ENCODE measurements at places on chromosomes 3 and 15.

DNA sequence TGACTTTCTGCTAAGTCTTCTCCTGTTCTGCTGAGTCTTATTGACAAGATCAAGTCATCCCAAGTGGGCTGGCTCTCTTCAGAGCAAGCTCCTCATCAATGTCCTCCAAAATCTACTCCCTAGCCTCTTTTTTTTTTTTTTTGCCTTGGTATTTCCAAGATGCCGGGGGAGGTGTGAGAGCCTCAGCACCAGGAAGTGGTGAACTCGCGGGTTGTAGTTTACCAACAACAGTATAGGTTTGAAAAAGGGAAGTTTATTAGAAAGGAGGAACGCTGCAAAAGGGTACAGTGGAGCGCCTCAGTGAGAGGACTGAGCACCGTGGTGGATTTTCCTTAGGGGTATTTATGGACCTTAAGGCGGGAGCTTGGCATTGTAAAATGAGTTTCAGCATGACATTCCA lies 94.3 kb upstream of the SGO1 start:
- DNase-seq: no peak

GRCh38 chr3:148309390-148310035 lies 388.2 kb upstream of the AGTR1 start:
- DNase-seq: no peak

- DNase-seq: no peak
Observed at GRCh38 chr3:65836047-65836446, 202.7 kb downstream of the MAGI1 start.

DNA sequence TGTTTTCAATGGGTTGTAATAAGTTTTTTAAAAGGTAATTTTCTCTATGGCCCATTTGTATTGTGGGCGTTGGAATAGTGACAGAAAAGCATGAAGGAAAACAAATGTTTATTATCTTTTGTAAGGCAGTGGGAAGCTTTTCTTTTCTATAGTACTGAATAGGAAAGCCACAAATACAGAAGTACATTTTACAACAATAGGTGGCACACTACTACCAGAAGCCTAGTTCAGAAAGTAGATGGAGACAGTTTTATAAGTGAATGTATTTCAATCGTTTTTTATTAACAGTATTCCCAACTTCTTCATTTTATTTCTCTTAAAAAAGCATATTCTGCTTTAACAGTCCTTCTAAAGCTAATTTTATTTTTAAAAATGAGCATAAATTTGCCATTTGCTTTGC lies 296.7 kb downstream of the PTPRG start:
- no peak for DNase-seq

DNA sequence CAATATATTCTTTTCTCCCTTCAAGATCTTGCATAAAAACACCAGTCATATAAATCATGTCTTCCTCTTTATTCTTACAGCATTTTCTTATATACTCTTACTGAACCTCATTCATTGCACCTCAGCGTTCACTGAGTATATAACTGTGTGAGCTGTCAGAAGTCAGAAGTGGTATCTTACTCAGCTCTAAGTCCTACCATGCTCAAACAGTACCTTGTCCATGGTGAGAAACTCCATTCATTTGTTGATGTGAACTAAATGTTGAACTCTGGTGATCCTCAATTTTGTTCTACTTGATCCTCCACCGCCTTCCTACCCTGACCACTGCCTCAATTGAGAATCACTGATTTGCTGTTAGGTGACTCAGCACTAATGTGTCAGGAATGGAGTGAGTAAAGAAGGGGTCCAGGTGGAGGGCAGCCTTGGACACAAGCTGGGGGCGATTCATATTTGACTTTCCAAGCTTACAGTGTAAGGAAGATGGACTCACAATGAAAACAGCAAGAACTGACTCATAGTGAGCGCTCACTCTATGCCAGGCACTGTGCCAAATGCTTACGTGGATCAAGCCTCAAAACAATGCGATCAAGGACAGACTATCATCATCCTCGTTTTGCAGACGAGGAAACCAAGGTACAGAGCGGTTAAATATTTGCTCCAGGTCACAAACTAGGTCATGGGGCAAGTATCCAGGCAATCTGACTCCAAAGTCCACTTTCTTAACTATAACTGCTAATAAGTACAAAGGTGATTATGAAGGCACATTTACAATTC lies 13.5 kb upstream of the ZFYVE19 start:
- no peak for DNase-seq

DNA sequence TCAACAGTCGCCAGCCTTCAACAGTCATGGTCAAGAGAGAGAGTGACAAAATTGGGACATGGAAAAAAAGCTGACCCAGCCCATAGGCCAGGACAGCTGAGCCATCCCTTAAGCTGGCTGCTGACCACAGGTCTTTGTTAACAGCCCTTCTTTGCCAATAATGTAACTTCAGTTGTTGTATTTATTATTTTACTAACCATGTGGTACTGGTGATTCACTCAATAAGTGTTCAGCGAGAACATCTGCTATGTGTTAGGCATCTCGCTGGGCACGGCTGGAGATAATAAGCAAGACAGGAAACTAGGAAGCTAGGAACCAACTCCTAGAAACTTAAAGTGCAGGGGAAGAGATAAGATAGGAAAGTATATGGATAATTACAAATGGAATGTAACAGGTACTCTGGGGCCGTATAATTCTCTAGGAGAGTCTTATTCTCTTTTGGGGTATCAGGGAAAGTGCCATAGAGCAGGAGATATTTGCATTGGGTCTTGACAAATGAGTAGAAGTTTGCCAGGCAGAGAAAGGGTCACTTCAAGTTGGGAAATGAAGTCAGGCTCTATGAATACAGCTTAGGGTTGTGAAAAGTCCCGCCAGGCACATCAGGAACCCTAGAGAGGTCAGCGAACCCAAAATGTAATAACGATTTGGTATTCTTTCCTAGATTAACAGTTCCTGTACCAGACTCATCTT lies 84.0 kb upstream of the TRA2B start:
- no peak for DNase-seq

GRCh38 chr3:113771993-113772392 lies 25.2 kb downstream of the ATP6V1A start:
- no peak for DNase-seq

- DNase-seq: no peak
Observed at GRCh38 chr3:169929830-169930519, 18.6 kb downstream of the SAMD7 start.

GRCh38 chr3:59316688-59317275 lies 267.0 kb upstream of the CFAP20DC start:
- peak; percentile 13 for DNase-seq

- DNase-seq: no peak
Observed at GRCh38 chr3:122067214-122067550, 12.0 kb downstream of the CD86 start.

DNA sequence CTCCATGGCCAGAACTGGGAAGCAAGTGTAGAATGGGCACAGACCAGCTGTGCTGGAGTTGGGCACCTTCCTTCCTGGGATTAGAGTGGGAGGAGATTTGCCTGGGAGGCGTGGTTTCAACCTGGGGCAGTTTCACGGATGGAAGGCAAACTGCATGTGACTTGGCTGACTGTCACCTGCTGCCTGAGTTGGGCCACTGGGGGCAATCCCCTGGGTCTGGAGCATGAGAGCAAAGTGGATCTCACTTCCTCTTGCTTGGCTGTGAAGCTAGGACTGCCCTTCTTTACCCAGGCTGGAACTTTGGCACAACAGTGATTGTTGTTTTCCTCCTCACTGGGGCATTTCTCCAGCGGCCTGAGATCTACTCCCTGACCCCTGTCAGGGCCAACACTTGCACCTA lies 1247.0 kb upstream of the EPHA6 start:
- no peak for DNase-seq

- no peak for DNase-seq
Observed at GRCh38 chr3:99330281-99330680, 308.1 kb upstream of the COL8A1 start.

DNA sequence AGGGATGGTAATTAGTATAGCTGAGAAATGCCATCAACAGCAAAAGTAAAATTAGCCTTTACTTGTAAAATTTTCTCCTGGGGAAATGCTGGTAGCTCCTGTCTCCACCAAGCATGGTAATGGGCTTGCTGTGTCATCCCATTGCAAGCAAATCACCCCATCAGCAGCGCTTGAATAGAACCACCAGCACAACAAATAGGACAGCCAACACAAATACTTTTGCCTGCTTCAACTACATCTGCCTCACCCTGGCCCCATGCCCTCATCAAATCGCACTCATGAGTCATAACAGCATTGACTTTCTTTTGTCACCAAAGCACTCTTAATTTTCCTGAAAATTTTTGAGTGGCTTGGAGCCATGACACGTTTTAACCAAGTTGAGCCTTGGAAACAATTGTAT lies 52.6 kb downstream of the ERC2 start:
- DNase-seq: no peak

GRCh38 chr3:149527531-149528339 lies 53.2 kb downstream of the TM4SF4 start:
- no peak for DNase-seq

- no peak for DNase-seq
Observed at GRCh38 chr3:27659279-27660021, 62.7 kb downstream of the EOMES start.

GRCh38 chr3:27511724-27512422 lies 27.7 kb upstream of the SLC4A7 start:
- DNase-seq: no peak

- DNase-seq: no peak
Observed at GRCh38 chr3:110521019-110521418, 550.6 kb upstream of the NECTIN3 start.

DNA sequence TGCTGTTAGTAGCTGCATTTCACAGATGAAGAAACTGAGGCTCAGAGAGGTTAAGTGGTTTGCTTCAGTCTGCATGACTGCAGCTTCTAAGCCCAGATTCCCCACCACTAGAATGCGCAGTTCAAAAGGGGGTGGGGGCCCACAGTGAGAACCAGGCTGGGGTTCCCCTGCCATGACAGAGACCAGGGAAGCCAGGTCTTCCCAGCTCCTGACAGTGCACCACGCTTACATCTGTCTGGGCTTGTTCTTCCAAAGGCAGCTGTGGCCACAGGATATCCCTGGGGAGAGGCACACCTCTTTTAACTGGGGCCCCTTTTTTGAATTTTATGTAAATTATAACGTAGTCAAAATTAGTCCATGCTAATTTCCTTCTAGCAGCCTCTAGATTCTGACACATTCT lies 5.3 kb downstream of the PLEKHO2 start:
- no peak for DNase-seq

- DNase-seq: no peak
Observed at GRCh38 chr3:72595927-72596610, 252.2 kb downstream of the SHQ1 start.

All from NCI-H187 (cell line).